CD4-positive, alpha-beta memory T cell (primary cell): ENCODE measurements at places on chromosomes 1 and 21.

- DNase-seq: no peak
Observed at GRCh38 chr1:43817304-43817939, 110.1 kb downstream of the ST3GAL3 start.

DNA sequence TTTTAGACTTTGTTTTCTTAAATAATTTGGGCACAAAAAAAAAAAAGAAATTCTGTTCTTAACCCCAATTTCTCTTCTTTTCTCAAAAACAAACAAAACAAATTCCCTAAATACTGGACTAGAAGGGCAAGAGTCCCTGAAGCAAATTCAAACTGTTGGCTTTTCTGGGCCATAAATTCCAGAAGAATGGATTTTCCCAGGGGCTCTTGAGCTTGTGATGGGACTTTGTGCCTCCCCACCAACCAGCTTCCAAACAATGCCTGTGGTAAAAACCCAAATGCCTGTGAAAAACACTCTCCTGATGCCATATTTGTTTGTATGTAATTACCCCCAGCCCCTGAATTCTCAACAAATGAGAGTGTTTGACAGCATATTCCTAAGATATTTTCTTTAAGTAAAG, 55.4 kb downstream of the SGIP1 start:
- no peak for DNase-seq

DNA sequence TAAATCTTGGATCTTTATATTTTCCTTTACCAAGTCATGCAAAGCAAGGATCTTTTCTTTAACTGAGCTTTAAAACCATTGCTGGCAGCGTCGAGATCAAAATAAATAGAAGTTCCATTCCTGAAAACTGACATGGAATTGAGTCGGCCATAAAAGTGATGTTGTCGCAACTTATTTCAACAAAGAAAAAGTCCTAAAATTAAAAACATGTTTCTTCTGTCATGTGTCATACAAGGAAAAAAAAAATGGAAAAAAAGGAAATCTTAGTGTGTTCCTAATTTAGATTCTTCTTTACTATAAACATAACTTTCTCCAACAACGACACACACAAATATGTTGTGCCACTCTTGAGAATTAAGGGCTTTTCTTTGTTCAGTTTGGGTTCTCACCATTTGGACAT, 34.9 kb downstream of the GREM2 start:
- no peak for DNase-seq

DNA sequence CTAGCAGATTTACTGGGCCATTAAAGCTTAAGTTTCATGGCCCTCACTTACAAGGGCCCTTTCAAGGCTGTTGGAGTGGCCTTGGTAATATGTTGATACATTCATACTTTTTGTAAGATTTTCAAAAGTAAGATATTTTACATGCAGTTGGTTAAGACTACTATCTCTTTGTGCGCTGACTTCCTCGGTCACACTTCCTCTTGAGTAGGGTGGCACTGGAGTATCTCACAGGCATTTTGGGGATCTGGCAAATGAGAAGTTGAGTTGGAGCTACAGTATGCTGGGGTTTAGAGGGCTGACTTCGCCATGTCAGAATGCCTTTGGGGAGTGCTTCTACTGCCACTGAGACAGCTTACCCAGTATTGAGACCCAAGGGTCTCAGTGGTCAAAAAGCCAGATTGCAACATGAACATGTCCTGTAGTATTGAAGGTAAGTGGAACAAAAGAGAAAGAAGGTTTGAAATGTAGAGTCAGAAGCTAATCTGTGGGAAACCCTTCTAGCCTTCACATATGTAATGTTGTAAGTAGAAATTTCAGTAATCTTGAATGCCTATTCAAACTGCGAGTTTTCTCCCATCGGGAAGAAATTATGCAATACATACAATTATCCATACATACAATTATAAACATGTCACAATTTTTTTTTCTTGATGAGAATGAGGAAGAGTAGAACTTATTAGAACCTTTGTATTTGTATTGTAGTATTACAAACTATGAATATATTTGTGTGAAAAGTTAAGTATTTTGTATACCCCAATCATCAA, 32.3 kb upstream of the RALGPS2 start:
- DNase-seq: no peak

- no peak for DNase-seq
Observed at GRCh38 chr1:172321451-172321850, 99.0 kb upstream of the C1orf105 start.
